ENCODE measurements at places on chromosomes 3 and 15. TPM values are rescaled to one million over a fixed set of nuclear protein-coding genes. Genes with fewer than 3 reads are reported as not detected.

MESP2 gene
- total RNA-seq = 0.66 TPM

RCCD1 gene
- 18.0 TPM for total RNA-seq

AP3B2 gene
- total RNA-seq = 0.39 TPM

CLDN18 gene
- total RNA-seq = not detected

BCL2A1 gene
- total RNA-seq = 0.33 TPM

EPB42 gene
- 0.23 TPM for total RNA-seq

TTBK2 gene
- 16.5 TPM for total RNA-seq

C3orf20 gene
- total RNA-seq = under 0.01 TPM

CPEB1 gene
- 14.1 TPM for total RNA-seq

AADACL2 gene
- total RNA-seq = not detected

ITPKA gene
- 0.91 TPM for total RNA-seq

GTPBP8 gene
- 45.7 TPM for total RNA-seq

Data from smooth muscle cell of the pulmonary artery (primary cell).